ENCODE measurements at places on chromosomes 7 and 10.
A peak's percentile ranks its signal among the peaks of the same experiment; 100 is the strongest.

- DNase-seq: no peak
These were observed 10.4 kb downstream of the TAX1BP1 start for GRCh38 chr7:27750316-27750715.

DNA sequence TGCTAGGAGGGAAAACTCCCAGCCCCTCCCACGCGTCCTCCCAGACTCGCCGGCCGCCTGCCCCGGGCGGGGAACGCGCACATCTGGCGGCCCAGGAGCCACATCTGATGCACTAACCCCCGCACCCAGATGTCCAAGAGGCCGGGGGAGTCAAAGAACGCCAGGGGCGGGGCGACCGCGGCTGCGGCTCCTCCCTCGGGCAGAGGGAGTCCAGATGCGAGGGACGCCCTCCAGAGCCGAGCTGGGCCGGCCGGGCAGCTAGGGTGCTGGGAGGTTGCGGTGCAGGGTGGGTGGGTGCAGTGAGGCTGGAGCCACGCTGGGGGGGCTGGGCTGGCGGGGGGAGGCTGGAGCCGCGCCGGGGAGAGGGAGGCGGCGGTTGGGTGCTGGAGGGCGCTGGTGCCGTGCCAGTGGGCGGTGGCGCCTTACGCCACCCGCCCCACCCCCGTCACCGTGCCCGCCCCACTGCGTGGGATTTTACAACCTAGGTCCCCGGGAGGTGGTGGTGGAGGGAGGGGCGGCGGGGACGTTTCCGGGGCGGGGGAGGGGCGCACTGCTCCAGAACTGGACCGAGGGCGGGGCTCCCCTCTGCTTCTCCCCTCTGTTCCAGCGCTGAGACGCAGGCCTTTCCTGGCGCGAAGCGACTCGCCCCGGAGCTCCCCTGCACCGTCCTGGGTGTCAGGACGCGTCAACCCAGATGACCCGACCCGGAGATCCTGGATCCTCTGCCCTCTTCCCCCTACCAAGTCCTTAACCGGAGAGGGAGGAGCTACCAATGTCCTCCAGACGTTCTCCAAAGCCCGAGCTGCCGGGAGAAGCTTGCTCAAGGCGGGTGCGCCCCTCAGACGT lies 109.1 kb downstream of the REEP3 start:
- peak; percentile 87 for DNase-seq

DNA sequence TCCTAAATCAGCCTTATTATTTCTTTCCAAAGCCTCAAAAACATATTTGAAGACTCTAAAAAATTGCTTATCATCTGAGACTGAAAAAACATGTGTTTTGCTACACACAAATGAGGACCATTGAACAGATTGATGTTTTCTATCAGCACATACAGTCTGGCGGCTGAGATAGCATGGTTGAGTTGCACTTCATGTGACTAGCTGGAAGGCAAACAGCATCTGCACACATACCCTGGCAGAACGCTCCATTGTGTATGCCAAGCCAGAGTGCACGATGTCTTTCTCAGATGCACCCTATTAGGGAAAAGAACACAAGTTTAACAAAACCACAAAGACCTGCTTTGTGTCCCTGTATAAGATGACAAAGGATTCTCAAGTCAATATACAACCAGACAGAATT lies 33.0 kb downstream of the FAM25A start:
- no peak for DNase-seq

GRCh38 chr10:118754229-118754555 lies 578 bp downstream of the CACUL1 start:
- peak; percentile 61 for DNase-seq

GRCh38 chr10:69107699-69108098 lies 16.3 kb upstream of the VPS26A start:
- no peak for DNase-seq

DNA sequence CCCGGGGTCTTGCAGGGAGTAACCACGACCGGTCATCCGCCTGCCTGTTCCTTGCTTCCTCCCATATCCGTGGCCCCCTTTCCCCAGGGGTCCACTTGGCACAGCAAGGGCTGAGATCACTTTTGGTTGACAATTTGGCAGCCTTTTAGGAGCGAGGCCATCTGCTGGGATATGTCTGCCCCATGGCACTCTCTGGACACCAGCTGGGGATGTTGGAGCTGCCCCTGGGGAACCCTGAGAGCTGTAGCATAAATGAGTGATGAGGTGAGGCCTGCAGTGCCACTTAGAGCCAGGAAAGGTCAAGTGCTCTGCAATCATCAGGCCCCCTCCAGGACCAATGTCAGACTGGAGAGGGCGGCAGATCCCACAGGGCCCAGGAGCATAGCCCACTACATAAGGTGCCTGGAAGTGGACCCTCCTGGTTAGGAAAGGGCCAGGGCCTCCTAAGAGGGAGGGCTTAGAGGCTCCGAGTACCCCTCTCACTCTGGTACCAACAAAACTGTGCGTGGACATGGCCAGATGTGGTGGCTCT lies 92.1 kb downstream of the HIP1 start:
- DNase-seq: no peak

- DNase-seq: peak; percentile 46
These were observed 108.5 kb upstream of the SFMBT2 start for GRCh38 chr10:7519351-7519750.

GRCh38 chr10:109029870-109030269 lies 893.4 kb downstream of the XPNPEP1 start:
- no peak for DNase-seq

GRCh38 chr10:129648856-129649255 lies 181.8 kb downstream of the MGMT start:
- no peak for DNase-seq

- DNase-seq: peak; percentile 49
These were observed 233.6 kb upstream of the CCDC6 start for GRCh38 chr10:60139798-60140566.

DNA sequence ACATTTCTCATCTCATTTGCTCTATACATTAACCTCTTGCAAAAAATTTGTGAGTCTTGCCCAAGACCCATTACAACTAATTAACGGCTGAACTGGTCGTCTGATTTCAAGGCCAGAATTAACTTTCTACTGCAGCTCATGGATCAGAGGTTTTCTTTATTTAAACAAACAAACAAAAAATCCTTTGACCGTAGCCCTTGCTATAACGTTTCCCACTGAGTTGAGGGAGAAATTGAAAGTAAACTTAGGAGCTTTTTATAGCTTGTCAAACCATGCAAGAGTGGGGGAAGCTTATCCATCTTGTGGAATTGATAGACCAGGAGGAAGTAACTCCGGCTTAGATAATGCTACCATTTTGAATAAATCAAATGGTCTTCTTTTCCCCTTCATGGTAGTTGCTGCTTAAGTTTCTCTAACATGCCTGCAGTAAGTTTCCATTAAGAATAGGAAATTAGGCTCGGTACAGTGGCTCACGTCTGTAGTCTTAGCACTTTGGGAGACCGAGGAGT lies 3.3 kb downstream of the SRGN start:
- DNase-seq: no peak

DNA sequence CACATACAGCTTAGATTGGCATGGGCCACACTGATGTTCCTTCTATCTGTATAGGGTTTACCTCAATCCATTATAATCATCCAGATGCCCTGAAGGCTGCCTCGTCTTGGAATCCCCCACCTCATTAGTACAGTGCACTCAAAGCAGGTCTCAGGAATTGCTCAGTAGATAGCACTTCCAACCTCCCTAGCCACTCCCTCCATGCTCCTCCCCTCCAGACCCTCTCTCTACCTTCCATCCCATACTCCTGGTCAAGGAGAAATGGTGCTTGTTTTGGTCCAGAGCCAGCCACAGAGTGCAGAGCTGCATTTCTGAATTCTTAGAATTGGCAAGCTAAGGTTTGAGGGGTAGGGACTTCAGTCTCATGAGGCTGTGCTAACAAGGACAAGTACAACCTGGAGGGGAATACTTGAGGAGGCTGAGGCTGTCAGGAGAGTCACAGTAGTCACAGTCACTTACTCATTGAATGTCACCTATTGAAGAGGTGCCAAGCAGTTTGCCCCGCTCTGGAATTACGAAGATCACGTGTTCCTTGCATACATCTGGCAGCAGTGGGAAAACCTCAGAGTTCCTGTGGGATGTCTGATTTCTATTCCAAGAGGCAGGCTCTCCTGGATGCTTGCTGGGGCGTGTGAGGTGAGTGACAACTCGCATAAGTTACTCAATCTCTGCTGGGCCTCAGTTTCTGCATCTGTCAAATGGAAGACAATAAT lies 60.7 kb upstream of the ZNF746 start:
- peak; percentile 79 for DNase-seq

GRCh38 chr7:143096146-143096545 lies 35.7 kb upstream of the PIP start:
- no peak for DNase-seq

DNA sequence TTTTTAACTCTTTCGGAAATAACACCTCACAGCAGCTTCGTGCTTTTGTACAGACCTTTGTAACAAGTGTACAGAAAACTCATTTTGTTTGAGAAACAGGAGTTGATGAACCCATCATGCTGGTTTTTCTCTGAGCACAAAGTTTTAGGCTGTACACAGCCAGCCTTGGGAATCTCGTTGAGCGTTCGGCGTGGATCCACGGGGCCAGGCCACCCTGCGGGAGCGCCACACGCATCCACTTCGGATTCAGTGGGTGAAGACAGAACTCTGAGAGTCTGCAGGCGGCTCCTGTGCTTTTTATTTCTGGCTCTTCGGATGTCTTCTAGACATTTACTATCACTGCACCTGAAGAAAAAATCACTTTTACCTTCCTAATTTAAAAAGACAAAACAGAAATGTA lies 131.2 kb downstream of the SMURF1 start:
- DNase-seq: no peak

DNA sequence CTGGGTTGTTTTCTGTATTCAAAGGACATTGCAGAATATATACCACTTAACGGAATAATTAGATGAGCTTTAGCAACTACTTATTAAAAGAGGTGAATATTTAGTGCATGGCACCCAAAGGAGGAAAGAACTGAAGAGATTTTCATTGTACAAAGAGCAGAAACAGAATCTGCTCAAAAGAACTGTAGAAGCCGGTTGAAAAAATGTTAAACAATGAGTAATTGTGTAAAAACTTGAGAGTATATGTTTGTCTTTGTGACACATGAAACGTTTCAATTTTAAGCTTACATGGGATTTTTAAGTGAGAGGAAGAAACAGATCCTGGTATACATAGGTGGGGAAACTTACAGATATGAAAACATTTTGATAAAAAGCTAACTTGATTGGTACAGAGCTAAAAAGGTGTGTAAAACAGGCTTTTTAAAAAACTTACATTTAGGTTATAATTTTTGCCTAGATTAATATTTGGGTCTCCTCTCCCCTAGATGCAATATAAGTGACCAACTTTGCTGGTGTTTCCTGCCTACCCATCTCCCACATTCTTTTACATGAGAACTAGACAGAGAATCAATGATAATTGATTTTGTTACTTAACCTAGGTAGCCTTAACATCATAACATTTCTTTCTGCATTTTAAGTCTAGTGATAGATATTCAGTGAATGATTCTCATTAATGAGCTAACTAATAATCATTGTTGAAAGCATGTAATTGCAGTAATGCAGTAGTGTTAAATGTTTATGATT lies 6.8 kb downstream of the ARL5B start:
- no peak for DNase-seq

DNA sequence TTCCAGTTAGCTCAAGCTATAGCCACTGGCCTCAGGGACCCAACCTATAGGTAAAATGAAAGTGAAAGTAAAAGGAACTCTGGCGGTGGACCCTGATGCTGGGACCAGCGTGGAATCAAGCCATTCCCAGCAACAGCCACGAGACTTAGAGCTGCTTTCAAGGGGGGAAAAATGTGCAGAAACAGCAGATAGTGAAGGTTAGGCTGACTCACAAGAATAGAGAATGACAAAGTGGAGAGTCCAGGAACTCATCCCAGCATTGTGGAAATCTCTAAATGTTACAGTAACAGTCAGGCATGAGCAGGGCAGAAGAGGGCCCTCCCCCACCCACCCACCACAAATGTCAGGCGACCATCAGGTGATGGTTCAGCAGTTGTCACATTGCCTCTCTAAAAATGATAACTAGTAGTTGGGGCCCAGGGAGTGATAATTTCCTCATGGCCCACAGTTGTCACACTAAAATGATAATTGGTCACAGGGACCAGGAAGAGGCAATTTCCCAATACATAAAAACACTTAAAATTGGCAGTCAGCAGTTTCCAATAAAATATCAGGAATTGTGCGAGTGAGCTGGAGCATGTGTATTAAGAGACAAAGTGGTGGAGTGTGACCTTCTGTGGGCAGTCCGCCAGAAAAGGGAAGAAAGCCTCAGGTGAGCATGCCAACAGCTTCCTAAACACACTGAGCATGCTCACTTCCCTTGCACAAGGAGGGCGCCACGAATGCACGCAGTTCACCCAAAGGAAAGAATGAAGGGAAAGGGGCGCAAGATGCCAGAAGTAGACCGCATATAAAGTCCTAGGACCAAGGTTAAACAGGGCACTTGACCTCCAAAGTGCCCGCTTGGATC lies 129.8 kb upstream of the PPP1R3A start:
- no peak for DNase-seq

All from mammary epithelial cell (primary cell).